ENCODE measurements at places on chromosomes 11 and 22.

DNA sequence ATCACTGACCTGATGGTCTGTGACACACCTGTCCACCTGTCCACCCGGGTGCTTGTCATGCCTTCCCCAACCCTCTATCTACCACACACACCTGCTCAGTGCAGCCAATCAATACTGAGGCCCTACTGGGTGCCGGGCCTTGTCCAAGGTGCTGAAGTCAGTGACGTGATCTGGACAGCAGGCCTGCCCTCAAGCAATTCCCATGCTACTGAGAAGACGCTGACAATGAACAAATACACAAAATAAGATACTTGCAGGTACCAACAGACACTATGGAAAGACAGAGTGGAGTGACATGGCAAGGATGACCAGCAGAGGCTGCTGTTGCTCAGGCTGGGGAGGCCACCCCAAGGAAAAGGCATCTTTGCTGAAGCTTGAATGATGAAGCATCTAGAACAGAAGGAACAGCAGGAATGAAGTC is 21.2 kb downstream of the PLAAT3 start:
- H3K27ac ChIP-seq, result no peak overlapping the region
- DNase-seq, result peak; percentile 45
- H3K4me3 ChIP-seq, result no peak overlapping the region
- H3K4me1 ChIP-seq, result no peaks in the 10 kb centered on the region
- no peaks in the 10 kb centered on the region for H3K27me3 ChIP-seq

DNA sequence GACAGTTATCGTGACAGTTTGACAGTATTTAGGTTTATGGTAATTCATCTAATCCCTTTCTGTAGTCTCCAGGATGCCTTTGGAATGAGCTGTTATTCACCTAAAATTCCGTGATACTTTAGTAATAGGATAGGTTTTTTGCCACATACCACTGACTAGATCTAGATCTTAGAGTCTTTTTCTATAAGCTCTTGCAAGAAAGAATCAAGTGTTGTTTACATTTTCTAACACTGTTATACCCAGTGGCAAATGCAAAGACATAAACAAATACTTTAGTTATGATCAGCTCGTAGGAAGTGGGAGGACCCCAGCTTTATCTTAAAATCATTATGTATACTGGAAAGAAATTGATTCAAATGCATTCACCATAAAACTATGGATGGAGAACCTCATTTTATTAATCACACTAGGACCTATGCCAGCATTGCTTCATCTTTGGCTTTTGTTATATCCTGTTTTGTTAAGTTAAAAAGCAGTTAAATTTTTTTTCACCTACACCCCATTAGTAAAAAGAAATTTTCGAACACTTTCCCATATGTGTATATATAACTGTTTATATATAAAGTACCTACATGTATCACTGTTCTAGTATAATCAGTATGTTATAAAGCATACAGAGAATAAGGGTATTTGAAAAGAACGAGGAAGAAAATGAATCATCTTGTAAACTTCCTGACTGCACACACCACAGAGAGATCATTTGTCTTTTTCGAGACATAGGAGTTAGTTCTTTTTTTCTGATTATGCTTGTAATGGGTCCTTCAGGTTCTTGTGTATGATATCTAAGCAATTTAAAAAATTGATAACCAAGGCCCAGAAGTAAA is 60.9 kb downstream of the PDHX start:
- peaks cover 26% of the 10 kb centered on the region for H3K36me3 ChIP-seq
- no peaks in the 10 kb centered on the region for H3K27me3 ChIP-seq
- H3K4me3 ChIP-seq, result no peak overlapping the region
- peak overlapping the region; percentile 34 for H3K27ac ChIP-seq

- peak overlapping the region; percentile 97 for H3K27ac ChIP-seq
- H3K36me3 ChIP-seq, result peaks cover 24% of the 10 kb centered on the region
- peaks cover 18% of the 10 kb centered on the region for H3K4me1 ChIP-seq
- no peak for DNase-seq
These were observed 590 bp downstream of the ATG13 start for GRCh38 chr11:46617972-46618314.

DNA sequence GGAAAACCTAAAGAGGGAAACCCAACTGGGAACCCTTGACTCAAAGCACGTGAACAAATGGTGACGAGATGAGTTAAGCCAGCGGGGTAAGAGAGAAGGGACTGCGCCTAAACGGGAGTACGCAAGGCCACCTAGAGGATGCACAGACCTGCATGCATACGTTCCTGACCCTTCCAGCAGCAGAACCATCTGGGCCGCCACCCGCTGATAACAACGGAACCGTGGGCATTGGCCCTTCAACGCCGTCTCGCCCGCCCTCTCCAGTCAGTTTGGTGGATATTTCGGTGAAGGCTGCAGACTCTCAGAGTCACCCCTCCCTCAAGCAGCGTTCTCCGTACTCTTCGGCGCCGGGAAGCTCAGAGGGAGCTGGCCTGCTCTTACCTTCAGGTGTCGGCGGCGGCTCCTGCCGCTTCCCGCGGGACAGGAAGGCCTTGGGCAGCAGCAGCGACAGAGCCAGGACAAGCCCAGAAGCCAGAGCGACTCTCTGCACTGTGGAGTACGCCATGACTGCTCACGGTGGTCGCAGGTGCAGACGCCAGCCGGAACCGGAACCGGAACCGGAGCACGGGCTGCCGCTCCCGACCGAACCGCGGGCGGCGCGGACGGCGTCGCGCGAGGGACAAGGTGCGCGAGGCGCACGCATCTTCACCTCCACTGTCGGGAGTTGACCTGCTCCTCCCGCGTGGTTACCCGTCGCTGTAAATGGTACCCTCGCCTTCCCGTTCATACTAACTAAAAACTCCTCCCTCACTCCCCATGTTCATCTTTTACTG is at the start of gene RIC3:
TSS of gene RIC3 (minus strand) at position 541 of the 773 bp plus-strand sequence. CDS start at position 505, 36 bp downstream.
- H3K4me3 ChIP-seq, result peak within 1 kb of the TSS; percentile 80
- DNase-seq, result no peak
- peak within 1 kb of the TSS; percentile 75 for H3K27ac ChIP-seq
- H3K36me3 ChIP-seq, result no peaks in the 10 kb centered on the region
- H3K27me3 ChIP-seq, result no peaks in the 10 kb centered on the region

DNA sequence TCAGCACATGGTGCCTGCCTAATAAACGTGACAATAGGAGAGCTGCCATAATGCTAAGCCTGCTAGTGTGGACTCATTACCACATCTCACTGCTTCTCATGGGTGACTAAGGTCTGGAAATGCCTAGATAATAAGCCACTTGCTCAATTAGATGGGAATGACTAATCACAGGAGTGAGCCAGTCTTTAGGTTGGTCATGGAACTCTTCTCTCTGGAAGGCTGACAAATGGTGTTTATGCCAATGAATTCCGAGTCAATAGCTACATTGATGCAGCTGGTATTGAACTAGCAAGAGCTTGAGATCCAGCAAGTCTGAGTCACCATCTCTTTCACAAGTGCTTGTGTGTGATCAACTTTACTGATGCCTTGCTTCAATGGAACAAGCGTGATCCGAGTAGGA is 334.9 kb downstream of the OPCML start:
- peak; percentile 74 for DNase-seq
- no peak overlapping the region for H3K27ac ChIP-seq
- H3K27me3 ChIP-seq, result no peaks in the 10 kb centered on the region

- no peak overlapping the region for H3K27ac ChIP-seq
- H3K4me1 ChIP-seq, result no peaks in the 10 kb centered on the region
- H3K36me3 ChIP-seq, result peaks cover 92% of the 10 kb centered on the region
- H3K4me3 ChIP-seq, result no peak overlapping the region
These were observed 11.5 kb downstream of the RNH1 start for GRCh38 chr11:495537-495931.

DNA sequence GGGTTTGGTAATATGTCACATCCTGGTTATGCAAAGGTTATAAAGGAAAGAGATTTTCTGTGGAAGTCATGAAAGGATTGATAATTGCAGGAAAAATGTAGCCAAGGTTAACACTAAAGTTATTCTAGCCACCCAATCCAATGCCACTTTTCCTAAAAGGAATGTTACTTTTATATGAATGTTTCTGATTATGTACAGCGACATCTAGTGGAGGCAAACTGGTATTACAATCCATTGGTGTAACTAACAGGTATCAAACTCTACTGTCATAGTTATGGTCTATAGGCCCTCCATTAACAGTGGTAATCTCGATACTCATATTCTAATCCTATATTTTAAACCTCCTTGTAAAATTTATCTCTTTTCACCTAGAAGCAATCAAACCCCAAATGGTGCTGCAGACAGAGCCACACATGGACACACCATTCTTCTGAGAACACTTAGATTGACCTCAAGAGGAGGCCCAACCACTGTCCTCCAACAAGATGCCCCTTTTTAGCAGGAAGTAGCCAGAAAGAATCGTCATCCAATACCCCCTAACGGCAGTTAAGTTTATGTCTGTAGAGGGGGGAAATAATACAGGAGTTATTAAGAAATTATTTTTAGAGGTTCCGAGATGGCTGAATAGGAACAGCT is 74.9 kb upstream of the RAG2 start:
- H3K36me3 ChIP-seq, result no peaks in the 10 kb centered on the region
- no peak overlapping the region for H3K27ac ChIP-seq
- no peaks in the 10 kb centered on the region for H3K27me3 ChIP-seq

GRCh38 chr11:575996-576768 is at the start of gene PHRF1:
PHRF1 (plus strand) TSS chr11:576470; CDS start chr11:581513, 5,043 bp downstream.
- no peaks in the 10 kb centered on the region for H3K27me3 ChIP-seq
- peak; percentile 98 for DNase-seq
- H3K4me3 ChIP-seq, result peak within 1 kb of the TSS; percentile 72
- H3K4me1 ChIP-seq, result peaks cover 54% of the 10 kb centered on the region

DNA sequence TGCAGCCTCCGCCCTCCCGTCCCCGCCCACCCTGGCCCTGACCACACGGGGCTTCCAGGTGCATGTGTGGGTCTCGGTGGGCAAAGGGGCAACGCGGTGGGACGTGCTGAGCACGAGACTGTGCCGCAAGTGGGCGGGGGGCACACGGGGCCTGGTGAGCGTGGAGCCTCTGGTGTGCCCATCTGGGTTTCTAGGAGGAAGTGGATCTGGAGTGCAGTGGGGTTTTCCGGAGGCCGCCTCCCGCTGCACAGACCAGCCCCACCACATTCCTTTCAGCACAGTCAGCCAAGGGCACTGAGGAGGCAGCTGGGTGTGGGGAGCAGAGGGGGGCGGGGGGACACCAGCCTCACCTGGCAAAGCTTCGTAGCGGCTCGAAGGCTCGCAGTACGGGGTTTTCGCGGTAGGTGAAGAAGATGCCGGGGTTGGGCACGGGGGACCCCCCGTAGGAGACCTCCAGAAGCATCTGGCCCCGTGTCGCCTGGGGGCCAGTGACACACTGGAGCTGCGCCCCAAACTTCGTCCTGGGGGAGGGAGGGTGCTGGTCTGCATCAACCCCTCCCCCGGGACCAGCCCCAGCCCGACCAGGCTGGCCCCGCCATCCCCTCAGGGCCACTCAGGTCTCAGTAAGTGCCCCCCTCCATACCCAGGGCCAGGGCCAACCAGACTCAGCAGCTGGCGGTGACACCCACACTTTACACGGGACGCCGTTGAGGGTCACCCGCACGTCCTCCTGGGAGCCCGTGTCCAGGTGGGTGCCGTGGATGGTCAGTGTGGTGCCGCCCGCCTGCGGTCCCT is 12.4 kb upstream of the MAPK11 start:
- H3K36me3 ChIP-seq, result peaks cover 96% of the 10 kb centered on the region
- no peak for DNase-seq
- H3K4me3 ChIP-seq, result no peak overlapping the region
- no peaks in the 10 kb centered on the region for H3K27me3 ChIP-seq
- H3K4me1 ChIP-seq, result peaks cover 11% of the 10 kb centered on the region

DNA sequence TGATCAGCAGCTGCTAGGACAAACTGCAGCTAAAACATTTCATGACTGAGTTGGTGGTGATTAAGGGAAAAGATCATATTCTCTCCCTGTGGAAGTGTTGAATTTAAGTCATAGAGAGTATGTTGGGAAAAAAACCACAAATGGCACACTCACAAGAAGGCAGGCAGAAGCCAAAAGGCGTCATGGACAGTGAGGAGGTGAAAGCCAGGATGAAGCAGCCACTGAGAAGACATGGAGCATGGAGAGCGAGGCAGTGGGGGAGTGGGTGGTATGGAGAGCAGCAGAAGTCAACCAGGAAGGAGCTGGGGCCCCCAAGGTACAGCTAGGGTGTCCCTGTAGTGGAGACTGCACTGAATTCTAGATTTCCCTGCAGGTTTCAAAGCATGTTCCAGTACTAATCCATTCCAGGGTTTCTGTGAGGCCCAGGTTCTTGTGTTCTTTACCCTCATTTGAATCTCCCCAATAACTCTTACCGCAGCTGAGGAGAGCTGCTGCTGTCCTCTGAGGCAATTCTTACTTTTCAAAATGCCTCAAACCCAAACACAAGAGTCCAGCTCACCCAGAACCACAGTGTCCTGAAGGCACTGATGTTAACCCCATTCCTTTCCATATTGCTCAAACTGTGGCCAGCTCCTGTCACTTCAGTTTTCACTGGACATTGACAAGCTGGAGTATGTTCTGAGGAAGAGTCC is 191.8 kb upstream of the E2F8 start:
- H3K36me3 ChIP-seq, result no peaks in the 10 kb centered on the region
- peak; percentile 90 for DNase-seq
- no peaks in the 10 kb centered on the region for H3K27me3 ChIP-seq
- H3K4me1 ChIP-seq, result no peaks in the 10 kb centered on the region
- H3K27ac ChIP-seq, result no peak overlapping the region

DNA sequence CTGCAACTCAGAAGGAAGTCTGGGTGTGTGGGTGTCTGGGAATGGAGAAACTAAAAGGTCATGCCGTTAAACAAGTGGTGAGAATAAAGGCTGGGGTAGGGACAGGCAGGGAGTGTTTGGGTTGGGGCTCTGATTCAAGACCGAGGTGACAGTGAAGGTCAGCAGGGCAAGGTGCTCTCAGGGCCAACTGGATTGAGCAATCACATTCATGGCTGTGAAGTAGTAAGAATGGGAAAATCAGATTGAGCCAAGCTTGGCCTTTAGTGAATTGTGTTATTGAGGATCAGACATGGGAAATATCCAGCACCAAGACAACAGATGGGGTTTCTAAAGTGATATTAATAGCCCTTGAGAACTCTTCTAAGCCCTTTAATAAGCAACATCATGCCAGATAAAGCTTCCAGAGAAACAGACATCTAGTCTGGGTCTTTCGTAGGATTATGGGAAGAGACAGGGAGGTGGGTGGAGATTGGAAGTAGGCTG is 24.3 kb downstream of the SCN3B start:
- peaks cover 12% of the 10 kb centered on the region for H3K4me1 ChIP-seq
- H3K27me3 ChIP-seq, result peaks cover 3% of the 10 kb centered on the region
- peaks cover 18% of the 10 kb centered on the region for H3K36me3 ChIP-seq
- DNase-seq, result no peak

DNA sequence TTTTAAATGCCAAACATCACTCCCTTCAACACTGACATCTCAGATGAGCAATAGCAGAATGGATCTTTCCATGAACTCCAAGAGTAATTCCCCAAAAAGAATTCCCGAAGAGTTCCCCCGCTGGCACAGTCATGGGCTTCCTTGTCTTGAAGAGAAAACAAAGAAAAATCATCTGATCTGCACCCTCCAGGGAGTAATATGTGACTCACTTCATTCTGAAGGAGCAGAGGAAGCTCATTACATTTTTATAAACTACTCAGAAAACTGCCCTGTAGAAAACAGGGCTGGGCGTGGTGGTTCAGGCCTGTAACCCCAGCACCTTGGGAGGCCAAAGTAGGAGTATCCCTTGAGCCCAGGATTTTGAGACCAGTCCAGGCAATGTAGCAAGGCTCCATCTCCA is 35.7 kb downstream of the CELSR1 start:
- no peak overlapping the region for H3K4me3 ChIP-seq
- peaks cover 19% of the 10 kb centered on the region for H3K27me3 ChIP-seq
- no peak overlapping the region for H3K27ac ChIP-seq
- no peak for DNase-seq

Data from esophagus muscularis mucosa (tissue), 4 donors.